ENCODE measurements at places on chromosomes 16 and 17.
A peak's percentile ranks its signal among the peaks of the same experiment; 100 is the strongest.

DNA sequence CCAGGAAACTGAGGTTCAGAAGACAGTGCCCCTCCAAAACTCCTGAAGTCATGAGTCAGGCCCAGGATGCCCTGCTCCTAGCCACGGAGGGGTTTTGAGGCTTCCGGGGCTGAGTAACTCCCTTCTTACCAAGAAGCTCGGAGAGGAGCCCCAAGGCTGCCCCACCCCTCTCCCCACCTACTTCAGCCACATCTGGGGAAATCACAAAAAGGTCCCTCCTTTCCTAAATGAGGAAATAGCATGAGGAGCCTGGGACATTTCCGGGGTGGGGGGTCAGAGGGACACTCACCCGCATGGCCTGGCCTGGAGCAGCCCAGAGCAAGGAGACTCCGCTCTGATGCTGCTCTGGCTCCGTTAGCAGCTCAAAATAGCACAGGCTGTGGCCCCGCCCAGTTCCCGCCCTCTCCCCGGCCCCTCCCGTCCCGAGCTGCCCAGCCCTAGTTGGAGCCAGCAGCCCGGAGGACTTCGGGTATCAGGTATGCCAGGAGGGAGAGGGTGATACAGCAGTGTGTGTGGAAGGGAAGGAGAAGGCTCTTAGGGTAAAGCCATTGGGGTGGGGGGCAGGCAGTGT, 40.1 kb downstream of the MYO18A start:
- peak; percentile 57 for DNase-seq

GRCh38 chr16:81686391-81687130, 92.5 kb upstream of the PLCG2 start:
- no peak for DNase-seq

- DNase-seq = no peak
Observed at GRCh38 chr17:50380369-50381259, 7.6 kb downstream of the EME1 start.

- DNase-seq = no peak
Observed at GRCh38 chr17:4506175-4506813, 7.6 kb downstream of the SPNS2 start.

DNA sequence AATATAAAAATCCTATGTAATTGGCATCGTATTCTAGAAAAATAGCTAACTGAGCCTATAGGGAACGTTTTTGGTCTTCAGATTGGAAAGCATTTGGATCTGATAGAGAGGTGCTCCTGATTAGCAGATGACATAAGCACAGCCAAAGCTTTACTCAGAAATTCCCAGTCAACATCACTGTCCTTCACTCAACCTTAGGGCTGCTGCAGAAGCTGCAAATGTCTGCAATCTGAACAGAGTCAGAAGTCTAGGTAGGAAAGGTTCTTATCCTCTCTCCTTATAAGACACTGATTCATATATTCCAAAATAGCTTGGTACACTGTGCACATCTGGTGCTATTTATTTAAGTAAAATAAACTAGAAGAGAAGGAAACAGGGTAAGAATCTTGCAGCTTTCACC, 19.2 kb downstream of the STRADA start:
- no peak for DNase-seq

- DNase-seq = no peak
Observed at GRCh38 chr17:78781104-78781892, 775 bp downstream of the CYTH1 start.

GRCh38 chr16:14202697-14203096, 131.6 kb downstream of the MRTFB start:
- DNase-seq = no peak

DNA sequence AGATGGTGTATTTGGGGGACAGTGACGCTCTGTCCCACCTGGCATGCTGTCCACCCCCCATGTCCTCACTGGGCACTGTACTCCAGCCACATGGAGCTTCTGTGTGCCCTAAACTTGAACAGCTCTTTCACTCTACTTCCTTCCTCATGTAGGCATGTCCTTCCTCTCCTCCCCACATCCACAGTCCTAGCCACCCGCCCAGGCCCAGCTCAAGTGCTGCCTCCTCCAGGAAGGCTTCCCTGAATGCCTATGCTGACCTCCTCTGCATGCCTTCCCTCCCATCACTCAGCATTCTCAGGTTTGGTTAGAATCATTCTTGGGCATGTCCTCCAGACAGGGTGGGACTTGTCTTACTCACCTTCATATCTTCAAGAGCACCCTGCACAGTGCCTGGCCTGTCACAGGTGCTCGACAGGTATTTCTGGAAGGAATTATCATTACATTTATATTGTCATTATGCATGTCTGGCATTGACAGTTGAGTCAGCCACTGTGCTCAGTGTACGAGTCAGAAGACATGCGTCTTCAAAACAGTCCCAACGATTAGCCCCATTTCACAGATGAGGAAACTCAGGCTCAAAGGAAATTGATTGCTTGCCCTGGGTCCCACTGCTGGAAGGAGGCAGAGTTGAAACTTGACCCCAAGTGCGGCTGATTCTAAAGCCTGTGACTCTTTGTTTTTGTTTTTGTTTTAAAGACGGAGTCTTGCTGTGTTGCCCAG, 42.1 kb upstream of the TOB1 start:
- DNase-seq = no peak

DNA sequence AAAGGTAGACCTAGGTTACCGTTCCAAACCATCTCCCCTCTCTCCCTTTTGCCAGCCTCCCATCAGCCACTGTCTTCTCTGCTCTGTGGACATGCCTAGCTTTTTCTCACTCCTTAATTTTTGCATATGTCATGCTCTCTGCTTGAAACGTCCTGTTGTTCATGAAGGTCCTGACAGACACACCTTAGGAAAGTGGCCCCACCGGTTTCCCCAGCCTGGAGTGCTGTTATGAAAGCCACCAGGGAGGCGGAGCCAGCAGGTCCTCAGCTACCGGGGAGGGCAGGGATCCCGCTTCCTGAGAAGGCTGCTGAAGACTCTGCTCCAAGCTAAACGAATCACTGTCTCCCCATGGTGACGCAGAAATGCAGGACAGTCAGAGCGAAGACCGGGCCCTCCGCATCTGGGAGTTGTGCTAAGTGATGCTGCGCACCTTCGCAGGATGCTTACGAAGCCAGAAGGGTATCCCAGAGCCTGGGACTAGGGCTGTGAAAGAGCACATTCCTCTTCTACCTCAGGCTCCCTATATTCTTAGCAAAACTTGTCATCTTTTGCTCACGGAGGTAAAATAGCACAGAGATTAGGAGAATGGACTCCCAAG, 2.3 kb upstream of the SLC16A11 start:
- DNase-seq = no peak

- DNase-seq = no peak
Observed at GRCh38 chr17:75876938-75877751, 1.2 kb downstream of the TRIM47 start.

DNA sequence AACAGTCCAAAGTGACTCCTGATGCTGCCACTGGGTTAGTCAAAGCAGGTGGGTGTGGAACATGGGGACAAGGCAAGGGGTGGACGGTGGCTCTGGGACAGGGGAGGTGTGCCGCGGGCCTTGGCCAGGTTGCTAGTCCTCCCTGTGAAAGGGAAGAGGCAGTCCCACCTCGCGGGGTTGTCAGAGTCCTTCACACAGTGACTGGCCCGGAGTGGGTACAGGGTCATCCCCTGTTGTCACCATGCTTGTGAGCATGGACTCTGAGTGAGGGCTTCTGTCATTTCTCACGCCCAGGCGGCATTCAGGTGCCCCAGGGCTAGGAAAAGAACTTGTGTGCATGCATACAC, 3.1 kb upstream of the ZNF469 start:
- DNase-seq = no peak

DNA sequence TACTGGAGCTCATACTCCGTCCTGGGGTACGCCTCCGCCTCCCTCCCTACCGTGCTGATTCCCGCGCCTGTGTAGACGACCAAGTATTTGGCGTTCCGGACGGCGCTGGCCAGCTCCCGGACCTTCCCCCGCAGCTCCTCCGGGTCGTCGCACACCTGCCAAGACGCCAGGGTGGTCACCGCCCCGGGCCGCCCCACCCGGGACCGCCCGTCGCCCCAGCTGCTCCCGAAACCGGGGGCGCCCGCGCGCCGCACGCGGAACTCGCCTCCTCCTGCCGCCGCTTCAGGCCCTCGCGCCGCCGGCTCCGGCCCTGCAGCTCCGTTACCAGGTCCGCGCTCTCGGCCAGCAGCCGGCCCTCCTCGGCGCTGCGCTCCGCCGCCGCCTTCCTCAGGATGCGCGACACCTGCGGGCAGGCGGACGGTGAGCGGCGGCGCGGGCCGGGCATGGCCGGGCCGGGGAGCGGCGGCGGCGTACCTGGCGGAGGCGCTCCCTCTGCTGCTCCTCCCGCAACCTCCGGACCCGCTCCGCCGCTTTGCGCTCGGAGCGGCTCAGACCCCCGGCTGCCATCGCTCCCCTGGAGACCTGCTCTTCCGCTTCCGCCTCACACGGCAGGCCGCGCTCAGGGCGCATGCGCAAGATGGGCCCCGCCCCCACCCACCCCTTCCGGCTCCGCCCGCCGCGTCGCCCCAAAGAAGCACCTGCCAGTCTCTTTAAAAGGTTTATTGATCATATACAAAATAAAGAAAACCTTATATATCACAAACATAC, at the start of gene SIRT7:
Gene SIRT7, minus strand, starts transcription at position 612 of the 768 bp plus-strand sequence. Its CDS starts 45 bp downstream, at position 567.
- DNase-seq = peak; percentile 64

DNA sequence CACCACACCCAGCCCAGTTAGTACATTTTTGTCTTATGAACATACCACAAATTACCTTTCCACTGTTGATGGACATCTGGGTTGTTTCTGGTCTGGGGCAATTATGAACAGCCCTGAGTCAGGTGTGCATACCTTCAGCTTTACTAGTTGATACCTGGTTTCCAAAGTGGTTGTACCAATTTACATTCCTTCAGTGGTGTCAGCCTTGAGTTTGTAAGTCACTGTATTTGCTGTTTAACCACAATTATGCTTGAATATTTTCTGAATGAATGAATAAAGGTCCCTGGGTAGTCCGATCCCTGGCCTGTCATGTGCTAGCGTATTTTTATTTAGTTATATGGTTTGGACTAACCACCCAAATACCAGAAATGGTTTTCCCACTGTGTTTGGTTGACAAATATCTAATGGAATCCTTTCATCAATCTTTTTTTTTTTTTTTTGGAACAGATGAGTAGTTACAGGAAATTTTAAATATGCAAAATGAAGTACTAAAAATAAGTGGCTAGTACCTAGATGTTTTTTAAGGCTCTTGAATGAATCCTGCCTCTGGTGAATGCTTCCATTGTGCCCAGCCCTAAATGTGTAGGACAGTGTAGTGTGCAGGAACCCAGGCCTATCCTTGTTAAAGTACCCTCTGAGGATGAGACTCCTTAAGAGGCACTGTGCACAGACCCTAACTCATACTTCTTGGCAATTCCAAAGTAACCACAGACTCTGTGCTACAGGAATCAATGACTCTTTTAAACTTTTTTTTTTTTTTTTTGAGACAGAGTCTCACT, 3.7 kb downstream of the DUSP14 start:
- DNase-seq = no peak

GRCh38 chr17:73696251-73696650, 52.0 kb upstream of the SDK2 start:
- DNase-seq = no peak

DNA sequence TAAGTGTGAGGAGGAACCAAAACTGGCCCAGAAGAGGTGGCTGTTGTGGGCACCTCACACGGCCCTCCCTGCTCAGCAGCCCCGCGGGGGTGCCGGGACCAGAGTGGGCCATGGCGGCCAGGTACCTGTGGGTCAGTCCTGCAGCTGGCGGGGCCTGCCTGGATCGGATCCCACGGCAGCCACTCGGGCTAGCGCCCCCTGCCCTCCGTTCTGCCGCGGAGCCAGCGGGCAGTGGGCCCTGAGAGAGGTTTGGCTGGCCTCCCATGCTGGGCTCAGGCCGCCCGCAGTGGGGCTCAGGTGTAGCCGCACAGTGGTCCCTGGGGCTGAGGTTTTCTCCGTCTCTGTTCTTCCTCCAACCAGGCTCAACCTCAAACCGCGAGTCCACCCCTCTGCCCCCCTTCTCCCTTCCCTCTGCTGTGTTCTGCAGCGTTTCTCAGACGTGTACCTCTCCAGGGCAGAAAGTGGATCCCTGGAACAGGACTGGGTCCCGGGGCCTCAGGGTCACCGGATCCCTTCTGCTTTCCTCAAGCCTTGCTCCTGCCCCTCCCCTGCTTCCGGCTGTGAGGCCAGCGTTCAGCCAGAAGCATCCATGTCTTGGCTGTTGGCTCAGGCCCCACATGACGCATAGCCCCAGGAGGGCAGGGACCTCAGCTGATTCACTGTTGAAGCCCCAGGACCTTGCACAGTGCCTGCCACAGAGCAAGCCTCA, 28.6 kb upstream of the ITGA3 start:
- no peak for DNase-seq

DNA sequence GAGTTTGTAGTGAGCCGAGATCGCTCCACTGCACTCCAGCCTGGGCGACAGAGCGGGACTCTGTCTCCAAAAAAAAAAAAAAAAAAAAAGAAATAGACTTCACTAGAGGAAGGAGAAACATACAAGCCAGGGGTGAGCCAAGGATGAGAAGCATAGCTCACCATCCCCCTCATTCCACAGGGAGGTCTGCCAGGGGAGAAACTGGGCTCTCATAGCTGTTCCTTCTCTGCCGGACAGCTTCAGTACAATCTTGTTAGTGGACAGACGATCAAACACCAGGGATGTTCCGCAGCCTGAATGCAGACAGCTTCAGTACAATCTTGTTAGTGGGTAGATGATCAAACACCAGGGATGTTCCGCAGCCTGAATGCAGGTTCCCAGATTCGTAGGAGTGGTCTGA, 509.6 kb downstream of the CDH13 start:
- no peak for DNase-seq

DNA sequence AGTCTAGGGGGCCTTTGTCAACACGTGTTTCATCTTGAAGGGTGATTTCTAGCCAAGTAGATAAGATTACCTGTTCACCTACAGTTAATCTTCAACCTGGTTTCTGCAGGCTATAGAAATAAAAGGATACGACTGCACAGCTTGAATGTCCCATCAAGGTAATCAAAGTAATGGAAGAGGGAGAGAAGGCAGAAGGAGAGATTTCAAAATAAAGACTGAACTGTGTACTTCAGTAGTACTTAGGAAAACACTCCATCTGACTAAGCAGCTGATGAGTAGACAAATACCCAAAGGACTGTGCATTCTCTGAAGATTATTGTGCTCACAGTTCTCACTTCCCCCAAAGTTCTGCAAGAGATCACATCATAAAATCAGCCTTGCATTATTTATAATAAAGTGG, 5.8 kb upstream of the RFFL start:
- no peak for DNase-seq

- DNase-seq = no peak
Observed at GRCh38 chr16:76654088-76654820, 377.1 kb downstream of the CNTNAP4 start.

- DNase-seq = no peak
Observed at GRCh38 chr17:81457401-81457800, 55.2 kb downstream of the ACTG1 start.

- DNase-seq = no peak
Observed at GRCh38 chr17:13351046-13351445, 250.7 kb downstream of the HS3ST3A1 start.

Data from stimulated activated CD8-positive, alpha-beta memory T cell treated with anti-CD3 and anti-CD28 coated beads, Interleukin-4, amount 100 ng/mL, for 1 hour (primary cell).